ENCODE measurements at places on chromosomes 16 and 17.

- DNase-seq, result no peak
Observed at GRCh38 chr17:82217530-82218204, 5.0 kb upstream of the CCDC57 start.

DNA sequence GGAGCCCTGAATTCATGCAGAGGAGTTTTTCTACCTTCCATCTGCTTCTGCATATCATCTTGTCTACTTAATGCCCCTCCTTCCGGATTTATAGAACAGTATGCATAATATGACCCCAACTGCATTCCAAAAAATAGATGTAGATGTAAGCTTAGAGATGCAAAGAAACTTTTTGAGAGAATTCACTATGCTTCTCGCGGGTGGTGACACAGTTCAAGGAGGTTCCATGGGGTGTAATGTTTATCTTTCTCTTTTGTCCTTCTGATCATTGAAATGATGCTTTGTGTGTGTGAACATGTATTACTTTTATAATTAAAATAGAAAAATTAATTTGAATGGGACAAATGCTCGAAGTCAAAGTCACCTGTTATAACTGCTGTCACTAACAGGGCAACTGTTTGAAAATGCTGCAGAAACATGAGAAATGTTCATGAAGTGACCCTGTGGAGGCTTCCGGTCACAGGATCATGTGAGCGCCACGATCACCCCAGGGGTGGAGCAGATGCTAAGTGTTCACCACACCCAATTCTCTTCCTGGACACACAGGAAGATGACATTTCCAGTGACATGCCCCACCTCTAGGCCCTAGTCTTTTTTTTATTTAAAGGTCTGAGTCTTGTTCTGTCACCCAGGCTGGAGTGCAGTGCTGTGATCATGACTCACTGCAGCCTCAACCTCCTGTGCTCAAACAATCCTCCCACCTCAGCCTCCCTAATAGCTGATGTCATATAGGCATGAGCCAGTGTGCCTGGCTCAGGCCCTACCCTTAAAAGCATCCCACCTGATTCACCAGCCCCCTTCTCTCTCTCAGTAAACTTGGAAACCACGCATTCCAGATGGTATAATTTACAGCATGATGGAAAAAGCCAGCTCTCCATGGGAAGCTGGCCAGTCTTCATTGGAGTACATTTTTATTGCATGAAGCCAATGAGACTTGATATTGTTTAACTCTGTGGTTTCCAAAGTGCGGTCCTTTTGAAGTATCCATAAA, 21.0 kb upstream of the AGRP start:
- peak; percentile 72 for DNase-seq

DNA sequence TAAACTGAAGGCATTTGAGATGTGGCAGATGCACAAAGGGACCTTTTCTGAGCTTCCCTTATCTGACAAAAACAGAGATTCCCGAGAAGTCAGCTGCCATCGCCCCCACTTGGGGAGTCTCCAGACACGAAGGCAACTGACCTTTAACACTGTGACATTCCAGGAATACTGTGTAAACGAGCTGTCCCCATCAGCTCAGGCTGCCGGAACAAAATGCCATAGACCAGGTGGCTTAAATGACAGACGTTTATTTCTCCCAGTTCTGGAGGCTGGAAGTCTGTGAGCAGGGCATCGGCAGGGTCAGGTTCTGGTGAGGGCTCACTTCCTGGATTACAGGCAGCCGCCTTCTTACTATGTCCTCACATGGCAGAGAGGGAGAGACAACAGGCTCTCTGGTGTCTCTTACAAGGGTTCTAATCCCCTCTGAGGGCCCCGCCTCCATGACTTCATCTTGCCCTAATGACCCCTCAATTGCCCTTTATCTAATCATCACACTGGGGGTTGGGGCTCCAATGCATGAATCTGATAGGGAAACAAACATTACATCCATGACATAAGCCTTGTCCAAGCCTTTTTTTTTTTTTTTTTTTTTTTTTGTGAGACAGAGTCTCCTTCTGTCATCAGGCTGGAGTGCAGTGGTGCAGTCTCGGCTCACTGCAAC, 178.5 kb upstream of the RPL38 start:
- DNase-seq, result no peak

DNA sequence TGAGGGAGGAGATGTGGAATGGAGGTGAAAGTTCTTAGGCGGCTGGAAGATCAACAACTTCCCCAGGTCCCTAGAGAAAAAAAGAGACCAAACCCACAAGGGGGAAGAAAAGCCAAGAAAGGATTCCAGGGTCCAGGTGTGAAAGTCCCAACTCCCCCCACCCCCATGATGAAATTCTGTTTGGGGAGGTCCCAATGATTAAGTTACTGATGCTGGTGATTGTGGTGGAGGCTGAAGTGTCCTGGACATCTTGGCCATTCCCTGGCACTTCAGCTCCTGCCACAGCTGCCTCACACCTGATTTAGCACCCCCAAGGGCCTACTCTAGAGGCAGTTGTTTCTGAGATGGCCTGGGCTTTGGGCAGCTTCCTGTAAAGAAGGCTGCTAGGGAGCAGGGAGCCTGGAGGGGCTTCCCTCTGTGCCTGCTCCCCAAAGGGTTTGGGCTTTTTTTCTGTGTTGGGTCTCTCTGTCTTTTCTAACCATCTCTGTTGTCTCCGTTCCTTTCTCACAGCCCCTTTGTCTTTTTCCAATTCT, 13.1 kb downstream of the HOXB4 start:
- DNase-seq, result no peak

GRCh38 chr16:88403794-88404581, 21.2 kb downstream of the ZNF469 start:
- DNase-seq, result no peak

- no peak for DNase-seq
Observed at GRCh38 chr16:3650631-3651265, 3.7 kb upstream of the DNASE1 start.

DNA sequence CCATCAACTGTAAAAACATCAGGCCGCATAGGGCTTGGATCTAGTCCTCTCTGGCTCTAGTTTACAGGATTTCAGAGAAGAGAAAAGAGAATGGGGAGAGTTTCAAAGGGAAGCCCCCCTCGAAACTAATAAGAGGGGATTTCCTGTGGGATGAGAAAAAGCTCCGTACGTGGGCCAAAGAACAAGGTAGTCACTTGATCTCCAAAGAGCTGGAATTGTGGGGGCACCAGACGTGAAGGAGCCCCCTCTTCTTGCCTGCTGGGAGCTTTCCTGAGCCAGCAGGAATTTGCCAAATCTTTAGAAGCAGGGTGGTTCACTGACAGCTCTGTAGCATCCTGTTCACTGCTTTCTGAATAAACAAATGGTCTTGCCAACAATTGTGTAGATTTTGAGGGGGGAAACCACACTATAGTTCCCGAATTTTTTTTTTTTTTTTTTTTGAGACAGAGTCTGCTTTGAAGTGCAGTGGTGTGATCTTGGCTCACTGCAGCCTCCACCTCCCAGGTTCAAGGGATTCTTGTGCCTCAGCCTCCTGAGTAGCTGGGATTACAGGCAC, 7.0 kb upstream of the TMIGD1 start:
- DNase-seq, result no peak

GRCh38 chr17:33099252-33099651, 107.6 kb downstream of the SPACA3 start:
- no peak for DNase-seq

DNA sequence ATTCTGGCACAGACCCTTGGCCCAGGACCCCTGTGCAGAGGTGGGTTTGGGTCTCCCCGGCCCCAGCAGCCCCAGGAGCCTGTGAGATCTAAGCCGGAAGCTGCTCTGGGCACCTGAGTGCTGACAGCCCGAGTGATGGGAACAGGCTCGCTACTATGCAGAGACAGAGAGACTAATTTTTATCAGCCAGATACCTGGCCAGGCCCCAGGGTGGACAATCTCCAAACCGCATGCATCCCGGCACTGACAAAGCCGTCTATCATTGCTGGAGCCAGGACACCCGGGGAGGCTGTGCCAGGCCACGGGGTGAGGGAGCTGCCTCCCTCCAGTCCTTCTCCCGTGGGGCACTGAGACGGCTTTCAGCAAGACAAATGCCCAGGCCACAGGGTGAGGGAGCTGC, 25.0 kb downstream of the CBFA2T3 start:
- DNase-seq, result no peak

DNA sequence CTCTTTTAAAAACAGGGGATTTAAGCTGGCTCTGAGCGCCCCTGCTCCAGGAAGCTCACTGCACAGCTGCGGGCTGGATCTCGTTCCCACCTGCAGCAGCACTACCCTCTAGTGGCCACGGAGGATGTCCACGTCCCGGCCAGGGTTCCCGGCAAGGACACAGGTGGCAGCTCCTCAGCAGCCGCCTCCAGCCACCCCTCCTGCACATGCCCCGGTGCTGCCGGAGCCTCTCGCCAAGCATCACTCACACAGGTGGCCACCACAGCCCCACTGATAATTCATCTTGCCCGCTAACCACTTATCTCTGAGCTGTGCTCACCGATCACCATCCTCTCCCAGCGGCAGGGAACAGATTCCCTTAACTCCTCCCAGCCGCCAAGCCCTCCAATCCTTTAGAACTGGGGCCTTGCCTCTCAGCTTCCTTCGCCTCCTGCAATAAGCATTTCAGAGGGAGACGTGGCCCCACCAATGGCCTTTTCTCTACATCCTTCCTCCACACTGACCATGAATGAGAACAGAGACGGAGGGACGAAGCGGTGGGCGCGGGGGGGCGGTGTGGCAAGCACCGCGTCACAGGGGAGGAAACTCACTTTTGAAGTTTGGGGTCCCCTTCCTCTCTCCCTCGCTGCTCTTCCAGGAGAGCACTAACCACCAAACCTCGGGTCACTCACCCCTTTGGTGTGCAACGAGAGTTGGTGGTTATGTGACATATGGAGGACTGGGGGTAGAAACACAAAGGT, 222.1 kb downstream of the RBFOX3 start:
- no peak for DNase-seq

GRCh38 chr16:54652201-54652770, 278.4 kb upstream of the IRX5 start:
- DNase-seq, result no peak

- no peak for DNase-seq
Observed at GRCh38 chr17:72244956-72245355, 124.1 kb downstream of the SOX9 start.

DNA sequence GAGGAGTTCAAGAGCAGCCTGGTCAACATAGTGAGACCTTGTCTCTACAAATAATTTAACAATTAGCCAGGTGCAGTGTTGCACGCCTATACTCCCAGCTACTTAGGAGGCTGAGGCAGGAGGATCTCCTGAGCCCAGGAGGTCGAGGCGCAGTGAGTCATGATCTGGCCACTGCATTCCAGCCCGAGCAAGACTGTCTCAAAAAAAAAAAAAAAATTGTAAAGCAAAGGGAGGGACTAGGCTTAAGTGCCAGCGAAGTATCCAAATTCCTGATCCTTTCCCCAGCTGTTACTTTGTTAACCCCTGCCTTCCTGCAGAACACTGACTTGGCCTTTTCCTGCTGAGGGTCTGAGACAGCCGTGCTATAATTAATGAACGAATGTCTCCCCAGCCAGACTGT, 2.7 kb downstream of the GDPD3 start:
- no peak for DNase-seq

DNA sequence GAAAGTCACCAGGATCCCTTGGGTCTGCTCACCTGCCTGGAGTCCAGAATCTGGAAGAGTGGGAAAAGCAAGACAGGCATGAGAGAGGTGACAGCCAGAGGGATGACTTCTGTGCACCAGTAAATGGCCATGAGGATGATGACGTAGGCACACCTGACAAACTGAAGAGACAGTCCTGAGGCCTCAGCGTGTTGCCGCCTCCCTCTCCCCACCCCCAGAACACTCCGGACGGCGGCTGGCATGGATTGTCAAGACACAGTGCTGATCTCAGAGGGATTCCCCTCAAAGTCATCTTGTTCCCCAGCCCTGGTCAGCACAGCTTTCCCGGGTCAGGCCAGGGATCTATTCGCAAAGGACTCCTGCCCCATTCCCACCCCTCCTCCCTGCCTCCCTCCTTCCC, 6.2 kb downstream of the SLC13A5 start:
- no peak for DNase-seq

GRCh38 chr16:84093879-84094270, 22.9 kb downstream of the MBTPS1 start:
- no peak for DNase-seq

DNA sequence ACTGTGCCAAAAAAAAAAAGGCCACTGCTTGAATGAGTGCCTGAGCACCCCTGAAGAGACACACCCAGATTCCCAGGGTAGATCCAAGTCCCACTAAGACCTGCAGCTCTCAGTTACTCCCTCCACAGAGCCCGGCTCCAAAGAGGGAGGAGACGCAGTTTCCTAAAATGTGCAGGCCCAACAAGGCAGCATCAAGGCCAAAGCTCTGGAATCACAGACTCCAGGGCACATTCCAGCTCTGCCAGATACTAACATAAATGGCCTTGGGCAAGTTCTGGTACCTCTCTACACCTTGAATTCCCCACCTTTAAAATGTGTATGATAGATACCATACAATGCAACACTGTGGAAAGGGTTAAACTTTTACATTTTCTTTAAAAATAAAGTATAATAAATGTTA, 57.0 kb downstream of the GAS7 start:
- DNase-seq, result no peak

- DNase-seq, result no peak
Observed at GRCh38 chr16:67801241-67801640, 5.1 kb downstream of the RANBP10 start.

DNA sequence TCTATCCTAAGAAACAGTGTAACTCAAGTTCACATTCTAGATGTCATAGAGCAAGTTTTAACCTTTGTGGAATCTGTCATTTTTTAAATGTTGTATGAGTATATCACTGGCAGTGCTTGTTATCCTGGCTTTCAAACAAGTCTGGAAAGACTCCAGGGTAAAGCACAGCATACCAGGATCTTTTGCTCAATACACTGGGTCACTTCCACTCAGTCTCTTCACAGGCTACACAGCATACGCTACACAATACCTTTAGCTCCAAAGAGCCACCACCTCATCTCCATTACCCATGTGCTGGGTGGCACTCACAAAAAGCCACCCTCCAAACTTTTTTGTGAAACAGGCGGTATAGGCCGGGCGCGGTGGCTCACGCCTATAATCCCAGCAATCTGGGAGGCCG, 69.5 kb downstream of the PARN start:
- DNase-seq, result no peak

- DNase-seq, result no peak
Observed at GRCh38 chr17:81221842-81222619, 734 bp downstream of the CEP131 start.

DNA sequence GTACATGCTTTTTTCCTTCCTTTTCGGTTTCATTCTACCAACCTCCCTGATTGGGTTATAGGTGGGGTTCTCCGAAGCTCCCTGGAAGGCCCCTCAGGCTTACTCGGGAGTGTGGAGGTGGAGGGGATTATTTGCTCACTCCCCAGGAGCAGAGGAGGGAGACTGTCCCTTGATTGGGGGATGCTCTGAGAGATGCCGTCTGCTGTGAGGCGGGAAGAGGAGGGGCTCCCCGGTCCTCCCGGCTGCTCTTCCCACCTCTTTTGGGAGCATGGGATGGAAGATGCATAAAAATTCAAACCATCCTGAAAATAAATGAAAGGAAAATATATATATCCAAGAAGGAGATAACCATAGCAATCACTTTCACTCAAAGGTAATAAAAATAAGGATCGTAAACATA, 16.1 kb upstream of the RPTOR start:
- DNase-seq, result no peak

Data from CD4-positive, alpha-beta T cell treated with Interleukin-1 beta for 1 hour (primary cell).